T-helper 1 cell (primary cell): ENCODE measurements at places on chromosomes 13 and 19.

GRCh38 chr13:110030394-110030928, 244.1 kb upstream of the IRS2 start:
- no peak for DNase-seq

- DNase-seq = no peak
These were observed 15.4 kb upstream of the FAM216B start for GRCh38 chr13:42766016-42766415.

DNA sequence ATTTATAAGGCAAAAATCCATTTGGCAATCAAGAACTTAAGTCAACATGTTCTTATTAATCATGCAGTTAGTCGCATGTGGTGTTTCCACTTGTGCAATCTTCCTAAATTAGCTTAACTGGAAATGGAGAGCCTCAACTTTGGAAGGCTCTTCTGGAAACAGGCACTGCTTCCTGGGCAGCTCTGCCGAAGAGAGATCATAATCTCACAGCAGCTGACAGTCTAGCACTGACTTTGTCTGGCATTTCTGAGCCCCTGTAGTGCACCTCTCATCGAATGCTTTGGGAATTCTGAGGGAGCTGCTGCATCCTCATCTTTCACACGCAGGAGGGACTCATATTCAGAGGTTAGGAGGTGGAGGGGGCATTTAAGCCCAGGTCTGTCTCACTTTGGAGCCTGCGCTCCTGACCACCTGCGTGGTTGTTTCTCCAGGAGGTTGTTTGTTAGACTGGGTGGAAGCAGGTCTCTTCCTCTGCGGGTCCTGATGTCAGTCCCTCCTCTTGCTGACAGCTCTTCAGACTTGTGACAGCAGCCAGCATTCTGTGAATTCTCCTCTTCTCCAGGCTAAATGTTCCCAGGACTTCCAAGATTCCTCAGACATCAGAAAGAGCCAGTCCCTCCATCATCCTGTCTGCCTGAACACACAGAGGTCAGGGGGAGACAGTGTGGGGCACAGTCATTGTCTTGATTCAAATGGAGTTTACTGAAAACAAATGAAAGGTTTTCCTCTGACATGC, 100.4 kb upstream of the GJB6 start:
- no peak for DNase-seq

DNA sequence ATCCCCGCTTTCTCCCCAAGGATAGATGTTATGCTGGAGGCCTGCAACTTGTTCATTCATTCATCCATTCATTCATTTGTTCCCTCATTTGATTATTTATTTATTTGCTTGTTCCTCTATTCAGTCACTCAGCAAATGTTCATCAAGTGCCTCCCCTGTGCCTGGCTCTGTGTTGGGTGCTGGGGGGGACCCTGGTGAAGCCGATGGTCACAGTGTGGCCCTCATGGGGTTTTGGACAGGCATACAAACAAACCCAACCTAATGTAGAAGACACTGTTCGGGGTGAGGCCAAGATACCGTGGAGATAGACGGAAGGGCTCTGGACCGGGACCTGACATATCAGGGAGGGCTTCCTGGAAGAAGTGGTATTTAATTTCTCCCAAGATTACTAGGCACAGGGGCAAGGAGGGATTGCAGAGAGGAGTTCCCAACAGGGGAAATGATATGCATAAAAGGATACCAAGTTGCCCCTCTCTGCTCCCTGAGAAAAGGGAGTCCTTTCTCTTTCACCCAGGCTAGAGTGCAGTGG, 58.1 kb downstream of the ZNF536 start:
- no peak for DNase-seq

- DNase-seq = no peak
These were observed 107.8 kb downstream of the FOXO1 start for GRCh38 chr13:40558656-40559055.

DNA sequence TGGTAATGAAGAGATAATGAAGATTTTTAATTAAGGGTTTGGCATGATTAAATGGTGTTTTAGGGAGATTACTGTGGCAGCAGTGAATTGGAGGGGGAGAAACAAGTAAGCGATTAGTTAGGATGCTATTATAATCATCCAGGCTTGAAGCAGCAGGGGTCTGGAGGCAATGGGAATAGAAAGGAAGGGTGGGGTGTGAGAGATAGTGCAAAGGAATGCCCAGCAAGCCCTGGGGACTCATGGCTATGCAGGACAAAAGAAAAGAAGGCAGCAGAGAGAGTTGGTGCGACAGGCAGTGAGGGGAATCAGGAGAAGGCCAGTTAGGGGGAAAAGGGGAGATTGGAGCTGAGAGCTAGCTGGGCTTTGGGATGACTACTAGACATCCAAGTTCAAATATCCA, 34.5 kb downstream of the SOX21 start:
- DNase-seq = no peak

DNA sequence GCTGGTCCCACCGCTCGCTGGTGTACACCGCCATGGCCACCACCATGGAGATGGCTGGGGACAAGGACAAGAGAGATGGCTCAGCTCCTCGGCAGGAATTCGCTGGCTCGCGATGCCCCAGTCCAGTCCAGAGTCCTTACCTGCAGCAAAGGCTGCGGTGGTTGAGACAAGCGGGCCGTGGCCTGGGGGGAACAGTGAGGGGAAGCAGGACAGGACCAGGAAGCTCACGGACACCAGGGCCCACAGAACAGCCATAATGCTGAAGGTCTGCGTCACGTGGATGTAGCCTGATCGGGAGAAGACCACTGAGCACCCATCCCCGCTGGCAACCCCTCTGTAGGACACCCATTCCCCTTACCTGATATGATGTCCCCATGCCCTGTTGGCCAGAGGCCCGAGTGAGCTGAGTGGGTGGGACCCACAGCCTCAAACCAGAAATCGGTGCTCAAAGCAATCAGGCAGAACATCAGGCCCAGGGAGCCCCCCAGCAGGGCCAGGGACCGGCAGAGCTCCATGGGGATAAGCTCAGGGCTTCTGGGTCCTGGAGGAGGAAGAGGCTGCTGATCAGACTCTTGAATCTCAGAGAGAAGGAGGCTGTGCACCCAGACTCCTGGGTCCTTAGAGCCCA, 319 bp downstream of the NKG7 start:
- no peak for DNase-seq

DNA sequence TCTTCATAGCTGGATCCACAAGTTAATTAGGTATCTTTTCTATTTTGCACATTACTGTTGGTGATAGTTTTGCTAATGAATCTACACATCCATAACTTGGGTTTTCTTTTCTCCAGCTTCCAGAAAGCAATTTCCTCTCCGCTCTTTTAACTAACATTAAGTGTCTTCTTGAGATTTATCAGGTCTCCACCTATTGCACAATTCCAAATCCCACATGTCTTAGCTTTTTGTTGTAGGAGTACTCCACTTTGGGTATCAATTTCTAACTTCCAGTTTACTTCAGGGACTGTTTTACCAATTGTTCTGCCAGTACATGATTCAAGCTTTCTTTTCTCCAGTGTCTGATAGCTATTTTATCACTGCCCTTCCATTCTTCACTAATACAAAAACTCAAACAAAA, 129.6 kb downstream of the OLFM4 start:
- DNase-seq = no peak

DNA sequence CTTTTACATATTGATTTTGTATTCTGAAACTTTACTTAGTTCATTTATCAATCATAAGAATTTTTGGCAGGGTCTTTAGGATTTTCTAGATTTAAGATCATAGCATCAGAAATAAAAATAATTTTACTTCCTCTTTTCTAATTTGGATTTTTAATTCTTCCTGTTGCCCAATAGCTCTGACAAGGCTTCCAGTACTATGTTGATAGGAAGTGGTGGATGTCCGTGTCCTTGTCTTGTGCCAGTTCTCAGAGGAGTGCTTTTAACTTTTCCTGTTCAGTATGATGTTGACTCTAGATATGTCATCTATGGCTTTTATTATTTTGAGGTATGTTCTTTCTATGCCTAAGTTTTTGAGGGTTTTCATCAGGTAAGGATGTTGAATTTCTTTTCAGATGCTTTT, 7.7 kb upstream of the KIR2DL4 start:
- no peak for DNase-seq

DNA sequence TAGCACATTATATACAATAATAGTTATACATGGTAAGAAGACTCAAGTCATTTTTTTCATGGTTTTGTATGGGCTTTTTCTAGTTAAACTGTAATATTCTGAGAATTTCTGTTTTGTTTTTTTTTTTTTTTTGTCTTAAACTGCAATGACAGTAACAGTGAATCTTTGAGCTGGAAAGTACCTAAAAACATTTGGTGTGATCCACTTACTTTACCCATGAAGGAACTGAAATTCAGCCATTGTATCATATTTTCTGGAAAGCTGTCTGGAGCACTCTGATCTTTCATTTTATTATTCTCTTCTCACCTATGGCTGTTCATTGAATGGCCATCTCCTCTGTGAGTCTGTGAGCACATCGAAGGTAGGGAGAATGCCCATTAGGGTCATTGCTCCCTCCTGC, 37.8 kb downstream of the MYO16 start:
- no peak for DNase-seq

- DNase-seq = no peak
These were observed 3.1 kb upstream of the SPIB start for GRCh38 chr19:50415661-50416033.

GRCh38 chr13:77022341-77022740, 4.6 kb downstream of the FBXL3 start:
- DNase-seq = no peak

DNA sequence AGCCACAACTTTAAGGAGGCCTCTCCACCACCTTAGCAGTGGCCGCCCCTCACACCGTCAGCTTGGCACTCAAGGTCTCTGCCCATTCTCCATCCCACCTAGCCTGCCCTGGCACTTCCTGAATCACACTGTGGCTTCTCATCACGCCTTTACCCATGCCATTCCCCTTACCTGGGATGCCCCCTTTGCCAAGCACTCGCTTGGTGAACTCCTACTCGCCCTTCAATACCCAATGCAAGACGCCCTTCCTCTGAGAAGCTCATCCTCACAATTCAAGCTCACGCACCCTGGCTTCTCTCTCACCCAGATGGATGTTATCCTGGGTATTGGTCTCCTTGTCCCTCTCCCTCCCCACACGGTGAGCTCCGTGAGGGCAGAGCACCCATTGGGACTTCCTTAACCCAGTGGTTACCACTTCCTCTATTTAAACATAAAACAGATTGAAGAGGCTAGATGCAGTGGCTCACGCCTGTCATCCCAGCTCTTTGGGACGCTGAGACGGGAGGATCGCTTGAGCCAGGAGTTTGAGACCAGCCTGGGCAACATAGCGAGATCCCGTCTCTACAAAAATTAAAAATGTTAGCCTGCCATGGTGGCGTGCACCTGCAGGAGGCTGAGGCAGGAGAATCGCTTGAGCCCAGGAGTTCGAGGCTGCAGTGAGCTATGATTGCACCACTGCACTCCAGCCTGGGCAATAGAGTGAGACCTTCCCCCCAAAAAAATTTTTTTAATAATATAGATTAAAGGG, 12.6 kb upstream of the SHD start:
- no peak for DNase-seq

- no peak for DNase-seq
These were observed 552 bp upstream of the ZNF816 start for GRCh38 chr19:52963247-52963618.

DNA sequence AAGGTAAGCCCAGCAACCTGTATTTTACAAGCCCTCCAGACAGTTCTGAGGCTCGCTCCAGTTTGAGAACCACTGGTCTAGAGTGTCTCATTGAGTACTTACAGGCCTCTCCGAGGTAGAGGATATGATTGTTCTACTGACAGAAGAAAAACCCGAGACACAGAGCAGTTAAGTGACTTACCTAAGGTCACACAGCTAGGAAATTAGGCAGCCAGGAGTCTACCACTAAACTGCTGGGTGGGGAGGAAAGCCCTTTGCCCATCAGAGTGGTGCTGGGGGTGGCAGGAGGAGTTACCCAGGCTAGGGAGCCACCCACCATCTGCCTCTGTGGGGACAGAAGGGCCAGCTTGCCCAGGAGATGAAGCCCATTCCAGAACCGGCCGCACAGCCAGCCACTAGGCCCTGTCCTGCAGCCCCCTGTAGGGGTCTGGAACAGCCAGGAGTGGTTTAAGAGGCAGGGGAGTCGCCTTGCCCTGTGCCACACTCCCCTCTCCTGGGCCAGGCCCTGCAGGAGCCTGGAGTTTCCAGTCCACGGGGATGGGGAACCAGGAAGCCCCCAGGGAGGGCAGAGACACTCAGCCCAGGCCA, 703 bp downstream of the RASGRP4 start:
- DNase-seq = no peak

GRCh38 chr19:5978606-5979552, 939 bp upstream of the RANBP3 start:
- no peak for DNase-seq

DNA sequence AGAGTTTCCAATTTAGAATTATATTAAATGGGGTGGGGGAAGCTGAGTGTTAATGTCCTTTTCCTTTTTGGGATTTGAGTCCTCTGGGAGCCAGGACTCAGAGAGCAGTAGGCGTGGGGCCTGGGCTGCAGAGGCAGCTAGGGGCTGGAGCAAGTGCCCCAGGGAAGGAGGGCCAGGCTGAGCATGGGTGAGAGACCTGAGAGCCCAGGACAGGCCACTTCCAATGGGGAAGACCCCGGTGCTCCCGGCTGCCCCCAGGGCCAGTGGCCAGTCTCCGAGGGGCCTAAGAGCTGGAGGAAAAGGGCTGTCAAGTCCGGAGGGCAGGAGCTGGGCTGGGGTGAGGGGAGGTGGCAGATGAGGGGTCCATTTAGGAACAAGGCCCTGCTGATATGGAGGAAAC, 371.5 kb downstream of the ZNF536 start:
- DNase-seq = no peak

DNA sequence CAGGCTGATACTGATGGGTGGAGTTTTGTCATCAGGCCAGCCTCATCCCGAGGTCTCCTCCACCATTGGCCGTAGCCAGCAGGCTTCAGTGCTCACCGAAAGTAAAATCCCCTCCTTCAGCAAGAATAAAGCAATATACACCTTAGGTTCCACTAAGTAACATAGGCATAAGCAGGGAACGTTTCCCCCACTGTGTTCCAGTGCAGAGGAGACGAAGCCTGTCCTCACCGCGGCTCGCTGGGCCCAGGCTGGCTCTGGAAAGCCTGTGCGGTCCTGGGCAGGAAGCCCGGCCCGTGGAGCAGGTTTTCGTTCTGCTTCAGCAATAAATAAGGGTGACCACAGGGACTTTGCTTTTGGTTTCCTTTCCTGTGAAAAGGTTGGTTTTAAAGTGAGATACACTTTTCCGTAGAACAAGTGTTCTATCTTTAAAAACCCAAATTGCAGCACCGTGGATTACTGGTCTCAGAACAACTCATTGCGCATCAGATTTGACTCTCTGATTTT, 16.3 kb upstream of the TEX29 start:
- no peak for DNase-seq

DNA sequence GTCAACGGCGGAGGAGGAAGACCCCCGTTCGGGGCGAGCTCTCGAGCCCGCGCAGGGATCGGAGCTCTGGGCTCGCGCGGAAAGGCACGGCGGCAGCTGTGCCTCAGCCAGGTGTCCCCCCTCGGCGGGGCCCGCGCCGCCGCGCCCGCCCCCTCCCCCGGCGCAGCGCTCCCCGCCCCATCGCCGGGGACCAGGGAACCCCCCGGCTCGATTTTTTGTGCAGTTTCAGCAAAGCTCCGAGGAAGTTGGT, 110.0 kb downstream of the KCNRG start:
- DNase-seq = no peak

- no peak for DNase-seq
These were observed 99.6 kb upstream of the SIAH3 start for GRCh38 chr13:45951166-45951565.
